ENCODE measurements at places on chromosomes 1 and 21.

GRCh38 chr1:21857840-21858670 is 46.0 kb downstream of the LDLRAD2 start:
- no peak for DNase-seq

DNA sequence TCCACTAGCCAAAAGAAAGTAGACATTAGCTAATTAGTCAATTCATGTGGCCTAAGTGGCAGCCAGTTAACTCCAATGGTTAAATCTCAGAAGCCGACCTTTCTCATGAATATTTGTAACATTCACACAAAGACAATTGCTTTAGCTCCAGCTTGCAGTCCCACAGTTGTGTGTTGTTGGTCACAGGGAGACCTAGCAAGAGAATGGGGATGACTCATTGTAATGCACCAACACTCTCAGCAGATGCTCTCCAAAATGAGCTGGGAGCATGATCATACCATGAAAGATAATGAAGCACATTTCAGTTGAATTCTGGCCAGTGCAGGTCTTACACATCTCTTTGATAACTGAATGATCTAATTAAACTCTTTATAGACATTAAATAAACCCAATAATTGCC is 160.4 kb downstream of the HLX start:
- DNase-seq, result no peak

- DNase-seq, result no peak
Observed at GRCh38 chr1:107897438-107898345, 67.3 kb downstream of the VAV3 start.

DNA sequence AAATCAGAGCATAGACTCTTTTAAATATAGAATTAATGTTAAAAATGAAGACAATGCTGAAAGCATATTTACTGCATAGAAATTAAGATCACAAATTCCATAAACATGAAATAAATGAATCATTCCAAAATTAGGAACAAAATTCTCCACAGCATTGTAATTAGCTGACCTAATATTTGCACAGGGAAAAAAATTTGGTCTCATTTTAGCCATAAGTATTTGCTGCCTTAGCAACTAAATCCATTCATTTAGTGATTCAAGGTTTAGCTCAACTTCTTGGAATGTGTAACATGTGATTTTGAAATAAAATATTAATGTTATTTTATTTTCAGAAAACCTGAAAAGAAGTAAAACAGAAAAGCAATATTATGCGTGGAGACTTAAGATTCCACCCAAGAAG is 25.5 kb downstream of the ADAMTS5 start:
- no peak for DNase-seq

DNA sequence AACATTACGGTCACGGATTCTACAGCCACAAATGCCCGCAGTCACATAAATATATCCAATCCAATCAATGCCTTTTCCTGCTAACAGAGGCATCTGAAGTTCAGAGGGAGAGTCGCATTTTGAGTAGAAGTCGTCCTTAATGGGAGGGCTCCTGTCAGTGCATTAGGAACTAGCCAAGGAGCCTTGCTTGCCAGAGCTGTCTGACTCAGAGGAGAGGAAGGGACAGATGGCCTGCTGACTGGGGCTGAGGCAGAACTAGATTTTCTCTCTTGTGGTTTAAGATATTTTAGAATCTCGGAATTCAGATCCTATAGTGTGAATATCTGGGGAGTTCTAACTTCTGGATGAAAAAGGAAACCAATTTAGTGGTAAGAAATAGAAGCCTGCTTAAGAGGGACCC is 10.6 kb downstream of the XKR8 start:
- no peak for DNase-seq

GRCh38 chr1:94648225-94649007 is 106.9 kb upstream of the F3 start:
- DNase-seq, result no peak

DNA sequence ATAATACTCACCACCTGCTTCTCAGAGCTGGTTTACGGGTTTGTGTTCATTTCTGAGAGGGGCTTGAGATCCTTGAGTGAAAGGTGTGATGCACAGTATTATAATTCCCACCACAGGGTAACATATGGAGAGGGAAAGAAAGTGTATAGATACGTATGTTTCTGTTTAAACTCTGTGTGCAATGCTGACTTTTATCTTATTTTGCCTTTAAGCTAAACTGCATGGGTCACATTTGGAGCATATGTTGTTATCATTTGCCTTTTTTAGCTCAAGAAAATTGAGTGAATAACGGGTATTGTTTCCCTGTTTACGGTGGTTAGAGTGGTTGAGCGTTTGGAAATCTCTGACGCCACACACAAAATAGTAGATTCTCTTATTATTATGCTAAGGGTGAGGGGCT is 191.1 kb upstream of the NFIA start:
- no peak for DNase-seq

- no peak for DNase-seq
Observed at GRCh38 chr21:41759214-41759840, 7.5 kb downstream of the RIPK4 start.

DNA sequence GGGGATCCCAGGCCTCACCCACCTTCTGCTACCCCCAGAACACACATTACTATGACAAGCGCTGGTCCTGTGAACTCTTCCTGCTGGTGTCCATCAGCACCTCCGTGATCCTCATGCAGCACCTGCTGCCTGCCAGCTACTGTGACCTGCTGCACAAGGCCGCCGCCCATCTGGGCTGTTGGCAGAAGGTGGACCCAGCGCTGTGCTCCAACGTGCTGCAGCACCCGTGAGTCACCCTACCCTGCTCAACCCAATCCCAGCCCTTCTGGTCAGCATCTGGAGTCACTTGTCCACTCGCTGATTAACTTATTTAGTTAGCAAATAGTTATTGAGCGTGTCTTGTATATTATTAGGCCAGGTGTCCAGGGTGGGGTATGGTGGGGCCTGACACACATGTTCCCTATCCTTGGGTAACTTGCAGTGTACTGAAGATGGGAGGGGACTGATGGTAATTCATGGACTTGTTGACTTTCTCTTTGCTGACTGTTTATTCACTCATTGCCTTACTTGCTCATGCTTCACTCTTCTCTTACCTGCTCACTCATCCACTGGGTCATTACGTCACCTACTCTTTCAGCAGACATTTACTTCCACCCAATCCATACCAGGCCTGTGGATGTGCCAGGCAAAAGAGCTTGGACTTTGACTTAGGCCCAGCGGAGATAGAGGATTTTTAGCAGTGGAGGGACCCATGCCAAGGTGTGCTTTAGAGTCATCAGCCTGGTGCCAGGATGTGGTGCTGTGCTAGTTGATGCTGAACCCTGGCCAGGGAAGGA is 12.9 kb upstream of the KPNA6 start:
- DNase-seq, result no peak

DNA sequence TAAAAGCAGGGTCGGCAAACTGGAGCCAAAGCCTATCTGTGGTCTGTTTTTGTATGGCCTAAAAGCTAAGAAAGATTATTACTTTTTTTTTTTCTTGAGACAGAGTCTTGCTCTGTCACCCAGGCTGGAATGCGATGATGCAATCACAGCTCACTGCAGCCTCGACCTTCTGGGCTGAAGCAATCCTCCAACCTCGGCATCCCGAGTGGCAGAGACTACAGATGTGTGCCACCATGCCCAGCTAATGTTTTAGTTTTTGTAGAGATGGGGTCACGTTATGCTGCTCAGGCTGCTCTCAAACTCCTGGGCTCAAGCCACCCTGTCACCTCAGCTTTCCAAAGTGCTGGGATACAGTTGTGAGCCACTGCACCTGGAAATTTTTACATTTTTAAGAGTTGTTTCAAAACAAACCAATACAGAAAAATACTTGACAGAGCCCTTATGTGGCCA is 6.5 kb upstream of the GLRX2 start:
- DNase-seq, result no peak

DNA sequence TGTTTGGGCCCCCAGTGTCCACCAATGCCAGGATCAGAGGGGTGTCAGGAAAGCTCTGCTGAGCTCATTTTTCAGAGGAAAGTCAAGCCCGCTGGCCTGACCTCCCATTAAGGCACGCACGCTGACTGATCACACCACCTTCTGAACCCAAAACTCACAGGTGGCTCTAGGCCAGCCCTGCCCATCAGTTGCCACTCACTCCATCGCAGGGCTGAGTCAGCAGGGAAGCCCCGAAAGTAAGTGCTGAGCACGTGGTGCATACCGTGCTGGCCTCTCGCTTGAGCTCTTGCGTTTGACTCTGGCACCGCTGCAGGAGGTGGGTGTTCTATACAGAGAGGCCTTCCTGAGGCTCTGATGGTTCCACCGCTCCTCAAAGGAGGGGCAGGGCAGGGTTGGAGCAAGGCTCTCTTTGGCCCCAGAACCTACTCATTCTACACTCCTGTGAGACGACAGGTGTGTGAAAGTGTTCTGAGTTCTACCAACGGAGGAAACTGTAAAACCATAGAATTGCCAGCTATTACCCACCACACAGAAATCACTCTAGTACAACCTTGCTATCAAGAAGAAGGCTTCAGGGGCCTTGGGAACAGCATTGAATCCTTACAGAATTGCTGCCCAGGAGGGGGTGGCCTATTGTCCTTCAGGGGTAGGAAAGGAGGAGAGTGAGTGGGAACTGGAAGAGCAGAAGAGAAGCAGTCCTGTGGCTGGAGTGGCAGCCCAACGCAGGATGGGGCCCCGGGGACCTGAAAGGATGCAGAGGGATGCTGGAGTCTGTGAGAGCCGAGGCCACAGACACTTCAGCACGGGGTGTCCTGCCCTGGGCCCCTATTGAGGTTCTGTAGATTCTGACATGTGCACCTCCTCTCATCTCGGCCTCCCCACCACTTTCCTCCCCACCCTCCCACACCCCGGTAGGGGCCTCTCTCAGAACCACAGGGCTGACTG is 214.7 kb upstream of the EDN2 start:
- no peak for DNase-seq

DNA sequence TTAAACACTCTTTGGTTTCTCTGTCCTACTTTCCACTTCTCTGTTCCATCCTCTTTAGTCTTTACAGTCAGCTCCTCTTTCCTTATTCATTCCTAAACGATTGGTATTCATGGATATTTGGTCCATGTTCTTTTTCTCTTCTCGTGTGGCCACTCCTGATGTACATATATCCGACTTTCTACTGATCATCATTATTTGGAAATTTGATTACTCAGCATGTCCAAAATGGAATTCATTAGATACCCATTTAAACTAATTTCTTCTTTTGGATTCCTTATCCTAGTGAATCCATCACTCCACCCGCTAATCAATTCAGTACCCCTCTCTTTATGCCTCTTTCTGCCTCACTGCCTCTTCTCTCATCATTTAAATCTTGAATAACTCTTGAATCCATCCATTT is 43.8 kb upstream of the TNFSF18 start:
- no peak for DNase-seq

GRCh38 chr1:55786396-55786795 is 571.2 kb upstream of the USP24 start:
- DNase-seq, result no peak

DNA sequence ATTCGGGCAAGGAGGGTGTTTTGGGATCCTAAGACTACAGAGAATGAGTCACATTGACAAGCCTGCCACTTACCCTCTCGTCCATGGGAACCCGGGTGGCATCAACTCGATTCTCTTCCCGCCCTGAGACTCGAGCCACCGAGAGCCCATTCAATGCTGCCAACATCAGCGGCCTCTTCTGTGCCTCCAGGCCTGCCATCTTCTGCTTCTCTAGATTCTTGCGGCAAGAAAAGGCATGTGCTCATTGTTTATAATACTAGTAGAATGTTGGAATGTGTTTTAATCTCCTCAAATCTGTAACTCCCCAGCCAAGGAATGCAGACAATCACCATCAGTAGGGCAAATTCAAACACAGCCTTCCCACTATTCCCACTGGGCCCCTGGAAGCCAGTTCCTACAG is 96.9 kb downstream of the SMYD2 start:
- no peak for DNase-seq

DNA sequence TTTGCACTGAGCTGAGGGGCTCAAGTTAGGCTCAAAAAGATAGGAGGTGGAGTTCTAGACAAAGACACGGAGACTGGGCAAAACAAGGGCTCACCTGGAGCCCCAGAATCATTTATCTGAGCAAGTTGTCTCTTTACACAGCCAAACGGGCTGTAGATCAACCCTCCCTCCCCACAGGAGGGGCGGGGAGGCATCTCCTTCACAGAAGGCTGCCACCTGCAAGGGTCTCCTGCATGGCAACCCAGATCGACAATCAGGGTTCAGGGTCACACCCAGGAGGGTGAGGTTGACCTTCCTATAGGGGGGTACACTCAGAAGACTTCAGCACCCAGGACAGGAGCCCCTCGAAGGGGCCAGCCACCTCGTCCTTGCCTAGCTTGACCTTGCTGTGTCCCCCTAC is 84.0 kb downstream of the CD247 start:
- no peak for DNase-seq

- no peak for DNase-seq
Observed at GRCh38 chr1:23558140-23558871, 995 bp downstream of the ID3 start.

GRCh38 chr1:183471743-183472487 is 384 bp upstream of the SMG7 start:
- DNase-seq, result peak; percentile 94
